Epithelial cell of umbilical artery (primary cell): ENCODE measurements at places on chromosomes 3 and 15. TPM values are rescaled to one million over a fixed set of nuclear protein-coding genes. Genes with fewer than 3 reads are reported as not detected.

SCAMP5 gene
- total RNA-seq: 2.6 and 9.4 TPM in 2 replicates

PLSCR5 gene
- total RNA-seq: not detected in 2 replicates

FOXL2 gene
- total RNA-seq: under 0.01 and 0.30 TPM in 2 replicates

DLG1 gene
- 33.5 and 54.1 TPM in 2 replicates for total RNA-seq

SCN11A gene
- total RNA-seq: under 0.01 TPM in 1 of 2 replicates, not detected in the other

GRM2 gene
- not detected in 2 replicates for total RNA-seq

BFSP2 gene
- not detected in 2 replicates for total RNA-seq

MAGEL2 gene
- total RNA-seq: 0.15 and 0.32 TPM in 2 replicates

TBCCD1 gene
- 16.2 and 26.9 TPM in 2 replicates for total RNA-seq

STARD5 gene
- 0.32 and 1.1 TPM in 2 replicates for total RNA-seq
